ENCODE measurements at places on chromosomes 1 and 21. TPM values are rescaled to one million over a fixed set of nuclear protein-coding genes. Genes with fewer than 3 reads are reported as not detected.

- DNase-seq: no peak
Observed at GRCh38 chr1:184395370-184395769, 8.5 kb downstream of the C1orf21 start.

GRCh38 chr1:18814425-18814824, 45.0 kb downstream of the TAS1R2 start:
- DNase-seq: peak; percentile 53

DNA sequence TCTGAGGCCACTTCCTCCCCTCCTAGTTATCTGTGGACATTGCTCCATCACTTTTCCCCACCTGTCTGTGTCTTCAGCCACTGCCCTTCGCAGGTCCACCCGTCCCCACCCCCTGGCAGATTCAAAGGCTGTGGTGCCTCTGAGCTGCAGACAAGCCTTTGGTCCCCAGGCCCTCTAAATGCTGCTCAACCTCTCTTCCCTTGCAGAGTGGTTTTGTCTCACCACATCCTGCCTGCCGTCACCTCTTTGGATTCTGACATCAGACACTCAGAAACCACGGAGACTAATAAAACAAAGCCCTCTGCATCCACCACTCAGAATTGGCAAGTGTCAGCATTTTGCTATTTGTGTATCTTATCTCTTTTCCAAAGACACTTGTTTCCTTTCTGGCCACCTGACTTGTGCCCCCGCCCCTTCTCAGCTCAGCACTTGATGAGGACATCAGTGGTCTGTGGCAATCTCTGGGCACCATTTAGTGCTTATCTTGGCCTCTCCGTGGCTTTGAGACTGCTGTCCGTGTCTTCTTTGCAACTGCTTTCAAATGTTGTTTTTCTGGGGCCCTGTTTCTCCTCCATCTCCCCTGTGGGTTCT, 7.7 kb downstream of the CNIH3 start:
- DNase-seq: peak; percentile 39

GRCh38 chr21:27622631-27623030, 655.7 kb upstream of the ADAMTS5 start:
- DNase-seq: no peak

ID3 gene
- total RNA-seq: 1,101 TPM

DNA sequence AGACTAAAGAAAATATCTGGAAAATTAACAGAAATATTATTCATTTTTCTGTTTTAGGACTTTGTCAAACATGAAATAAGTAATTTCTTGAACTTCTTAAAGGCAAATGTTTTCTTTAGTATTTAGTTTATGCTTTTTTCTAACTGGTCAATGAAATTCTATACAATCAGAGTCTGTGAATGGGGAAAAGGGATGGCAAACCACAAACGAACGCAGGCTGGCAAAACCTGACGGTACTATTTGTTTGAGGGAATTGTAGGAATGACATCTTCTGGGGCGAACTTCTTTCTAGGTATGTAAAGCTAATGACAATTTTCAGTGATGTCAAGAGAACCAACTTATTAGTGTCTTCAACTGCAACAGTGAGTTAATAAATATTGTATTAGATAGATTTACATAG, 156.0 kb downstream of the SIPA1L2 start:
- DNase-seq: no peak

PROK1 gene
- total RNA-seq: not detected

DNA sequence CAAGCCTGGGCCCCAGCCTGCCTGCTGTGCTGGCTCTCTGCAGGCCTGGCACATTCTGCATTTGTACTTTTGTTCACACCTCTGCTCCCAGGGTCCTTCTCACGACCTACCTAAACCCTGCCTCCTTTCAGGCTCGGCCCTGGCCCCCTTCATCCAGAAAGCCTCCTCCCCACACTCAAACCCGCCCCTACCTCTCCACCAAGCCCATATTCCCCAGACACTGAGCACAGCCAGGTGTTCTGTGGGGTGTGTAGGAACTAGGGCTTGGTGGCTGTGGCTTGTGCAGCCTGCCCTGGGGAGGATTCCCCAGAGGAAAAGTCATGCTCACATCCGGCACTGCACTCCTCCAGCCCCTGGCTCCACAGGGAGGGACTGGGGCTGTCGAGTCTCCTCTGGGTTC, 8.2 kb upstream of the MIXL1 start:
- no peak for DNase-seq

SMIM1 gene
- not detected for total RNA-seq

DNA sequence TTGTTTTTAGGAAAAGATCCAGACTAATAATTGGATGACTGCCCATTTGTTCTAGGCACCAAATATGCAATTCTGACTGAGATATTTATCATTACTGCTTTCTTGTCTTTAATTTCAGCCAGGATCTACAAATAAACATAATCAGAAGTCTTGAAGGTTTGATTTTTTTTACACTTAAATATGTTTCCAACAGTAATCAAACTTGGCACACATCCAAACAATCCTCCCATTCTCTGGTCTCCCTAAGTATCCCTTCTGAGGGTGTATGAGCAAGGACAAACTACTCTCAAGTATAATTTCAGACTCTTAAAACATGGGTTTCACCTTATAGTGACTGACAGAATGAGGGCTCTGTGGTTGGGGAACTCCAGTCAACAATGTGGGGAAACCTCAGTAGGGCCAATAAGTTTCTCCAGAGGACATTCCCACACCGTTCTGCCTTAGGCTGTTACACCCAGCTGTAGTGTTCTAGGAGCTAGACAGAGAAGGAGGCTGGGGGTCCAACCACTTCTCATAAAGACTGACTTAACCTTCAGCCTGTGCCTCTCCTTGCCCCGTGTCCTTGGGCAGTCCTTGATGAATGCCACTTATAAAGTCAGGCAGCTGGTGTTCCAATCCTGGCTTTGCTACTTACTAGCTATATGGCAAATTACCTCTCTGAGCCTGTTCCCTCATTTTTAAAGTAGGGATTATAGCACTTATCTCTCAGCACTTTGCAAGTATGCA, 1.5 kb upstream of the PALMD start:
- DNase-seq: peak; percentile 19

GRCh38 chr1:38477811-38478210, 381.8 kb downstream of the RRAGC start:
- DNase-seq: no peak

GJA8 gene
- total RNA-seq: not detected

- DNase-seq: no peak
Observed at GRCh38 chr1:198780376-198780775, 141.5 kb downstream of the PTPRC start.

PKLR gene
- total RNA-seq: not detected

GPR25 gene
- total RNA-seq: not detected

DNA sequence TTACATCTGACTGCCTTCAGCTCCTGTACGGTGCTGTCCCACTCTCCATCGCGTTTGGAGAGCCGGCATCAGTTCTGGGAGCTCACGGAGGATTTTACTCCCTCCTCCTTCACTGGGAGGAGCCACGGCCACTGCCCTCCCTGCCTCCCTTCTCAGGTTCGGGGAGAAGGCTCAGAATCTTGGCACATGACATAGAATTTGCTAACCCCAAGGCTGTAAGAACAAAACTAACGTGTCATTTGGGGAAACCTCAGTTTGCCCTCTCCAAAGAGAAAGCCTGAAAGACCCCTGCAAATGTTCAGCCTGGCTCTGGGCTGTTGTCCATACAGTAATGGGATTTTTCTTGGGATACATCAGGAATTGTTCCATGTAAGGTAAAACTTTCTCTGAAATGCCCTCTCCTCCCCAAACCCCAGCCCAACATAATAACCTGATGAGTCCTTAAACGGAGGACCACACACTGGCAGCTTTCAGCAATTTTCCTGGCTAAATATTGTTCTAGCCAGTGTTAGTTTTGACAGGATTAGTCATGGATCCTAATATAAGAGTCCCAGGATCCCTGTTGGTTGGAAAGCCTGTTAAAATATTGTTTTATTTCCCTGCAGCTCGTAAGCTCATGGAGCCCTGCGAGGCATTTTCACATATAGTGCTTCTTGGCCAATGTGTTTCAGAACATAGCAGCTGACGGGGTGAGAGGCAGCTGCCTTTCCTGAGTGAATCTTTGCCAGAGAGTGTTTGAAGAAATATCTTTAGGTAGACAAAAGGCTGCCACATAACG, 98.8 kb downstream of the RHOU start:
- DNase-seq: no peak

DNA sequence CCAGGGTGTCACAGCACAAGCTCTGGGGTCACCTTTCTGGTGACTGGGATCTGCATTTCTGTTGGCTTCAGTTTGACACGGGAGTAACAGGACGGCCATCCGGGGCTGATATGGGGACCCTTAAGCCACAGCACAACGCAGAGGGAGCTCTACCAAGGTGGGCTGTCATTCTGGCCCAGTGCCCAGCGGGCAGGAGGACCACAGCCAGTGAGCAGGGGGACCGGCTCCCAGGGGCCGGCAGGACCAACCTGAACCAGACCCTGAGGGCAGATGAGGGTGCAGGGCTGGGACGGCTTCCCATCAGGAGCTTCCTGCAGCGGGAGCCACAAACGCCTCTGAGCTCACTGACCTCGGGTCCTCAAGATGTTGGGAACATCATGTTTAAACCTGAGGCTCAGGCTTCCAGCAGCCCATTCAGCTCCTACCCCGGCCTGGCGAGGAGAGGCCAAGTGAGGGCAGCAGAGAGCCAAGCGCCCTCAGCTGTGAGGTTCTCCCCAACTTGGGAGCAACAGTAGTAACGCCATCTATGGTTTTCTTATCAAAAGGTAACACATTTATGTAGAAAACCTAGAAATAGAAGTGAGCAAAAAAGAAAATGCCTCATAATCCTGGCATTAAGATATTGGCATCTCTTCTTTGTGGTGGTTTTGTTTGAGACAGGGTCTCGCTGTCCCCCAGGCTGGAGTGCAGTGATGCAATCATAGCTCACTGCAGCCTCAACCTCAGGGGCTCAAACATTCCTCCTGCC, 26.8 kb downstream of the TMEM201 start:
- peak; percentile 43 for DNase-seq

PAPPA2 gene
- total RNA-seq: 0.43 TPM

C1QTNF12 gene
- total RNA-seq: 21.3 TPM

- no peak for DNase-seq
Observed at GRCh38 chr1:41646186-41646585, 161.7 kb upstream of the EDN2 start.

DNA sequence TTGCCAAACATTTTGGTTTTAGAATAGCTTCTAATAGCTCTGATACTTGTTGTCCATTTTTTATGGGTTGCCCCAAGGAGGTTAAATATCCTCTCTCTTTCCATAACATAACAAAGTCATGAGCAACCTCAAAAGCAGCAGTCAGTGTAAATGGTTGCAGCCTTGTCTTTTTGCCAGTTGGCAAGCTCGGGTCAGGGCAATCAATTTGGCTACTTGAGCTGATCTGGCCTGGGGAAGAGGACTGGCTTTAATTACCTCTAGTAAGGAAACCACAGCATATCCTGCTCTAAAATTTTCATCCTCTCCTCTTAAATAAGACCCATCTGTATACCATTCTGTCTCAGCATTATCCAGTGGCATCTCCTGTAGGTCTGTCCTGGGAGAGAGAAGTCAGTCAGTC, 21.2 kb upstream of the FMO4 start:
- DNase-seq: no peak

C1QB gene
- 223 TPM for total RNA-seq

DNA sequence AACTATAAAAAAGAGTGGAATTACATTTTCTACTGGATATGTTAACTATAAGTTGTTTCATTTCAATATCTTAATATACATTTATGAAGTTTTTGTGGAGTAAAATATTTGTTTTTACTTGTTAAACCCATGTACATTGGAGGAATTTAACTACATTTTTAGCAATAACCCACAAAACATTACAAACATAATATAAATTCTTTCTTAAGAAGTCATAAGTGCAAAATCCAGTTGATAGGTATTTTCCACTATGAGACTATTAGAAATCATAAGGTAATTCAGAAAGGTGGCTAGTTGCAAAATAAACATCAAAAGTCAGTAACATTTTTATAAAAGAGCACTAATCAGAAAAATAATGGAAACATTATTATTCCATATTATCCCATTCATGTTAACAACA, 73.9 kb upstream of the RRP15 start:
- no peak for DNase-seq

- no peak for DNase-seq
Observed at GRCh38 chr1:110059133-110059863, 11.2 kb downstream of the ALX3 start.

- DNase-seq: no peak
Observed at GRCh38 chr1:116154536-116154935, 43.3 kb downstream of the MAB21L3 start.

LIX1L gene
- 9.7 TPM for total RNA-seq

DNA sequence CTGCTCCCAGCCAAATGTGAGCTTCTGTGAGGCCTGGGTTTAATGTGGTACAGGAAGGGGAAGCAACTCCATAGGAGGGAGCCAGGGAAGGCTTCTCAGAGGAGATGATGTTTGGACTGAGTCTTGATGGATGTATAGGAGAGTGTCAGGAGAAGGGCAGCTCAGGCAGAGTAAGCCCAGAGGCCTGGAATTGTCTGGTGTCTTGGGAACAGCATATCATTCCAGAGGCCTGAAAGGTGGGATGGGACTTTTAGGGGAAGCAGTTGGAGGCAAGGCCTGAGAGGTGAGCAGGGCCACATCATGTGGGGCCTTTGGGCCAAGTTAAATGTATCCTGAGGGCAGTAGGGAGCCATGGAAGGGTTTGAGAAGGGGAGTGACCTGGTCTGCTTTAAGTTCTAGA, 148.6 kb upstream of the WNT4 start:
- DNase-seq: peak; percentile 8

DNA sequence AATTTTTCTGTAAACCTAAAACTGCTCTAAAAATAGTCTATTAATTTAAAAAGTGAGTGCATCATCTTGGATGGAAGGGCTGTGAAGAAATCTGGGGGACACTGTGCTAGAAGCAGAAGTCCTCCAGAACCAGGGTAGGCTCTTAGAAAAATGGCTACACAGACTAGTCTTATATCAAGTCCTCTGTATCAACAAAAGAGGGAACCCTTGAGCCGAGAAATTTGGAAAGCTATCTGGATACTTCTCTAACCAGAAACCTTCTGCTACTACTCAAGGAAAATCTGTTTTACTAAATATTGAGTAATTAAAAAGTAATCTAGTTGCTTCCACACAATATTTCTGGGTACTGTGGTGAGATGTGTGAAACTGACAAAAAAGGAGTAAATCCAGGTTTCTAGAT, 92.1 kb downstream of the WDR3 start:
- no peak for DNase-seq

DNA sequence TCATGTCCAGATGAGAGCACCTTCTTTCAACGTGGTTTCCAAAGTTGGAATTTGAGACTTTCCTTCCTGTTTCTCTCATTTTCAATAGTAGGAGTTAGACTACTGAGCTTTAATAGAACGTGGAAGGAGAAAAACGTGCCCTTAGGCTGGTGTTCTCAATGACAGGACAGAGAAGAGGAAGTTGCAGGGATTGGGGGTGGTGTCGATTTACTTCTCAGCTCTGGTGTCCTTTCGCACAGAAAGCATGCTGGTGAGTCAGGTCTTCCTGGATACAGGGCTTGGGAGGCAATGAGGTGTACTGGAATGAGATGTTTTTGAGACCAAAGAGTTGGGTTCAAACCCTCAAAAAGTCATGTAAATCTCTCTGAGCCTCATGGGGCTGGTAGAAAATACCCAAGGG, 67.1 kb downstream of the HIVEP3 start:
- DNase-seq: no peak

GRCh38 chr1:5532811-5533210, 459.4 kb downstream of the NPHP4 start:
- DNase-seq: no peak

RNU1-2 gene
- under 0.01 TPM for total RNA-seq

KRTAP7-1 gene
- total RNA-seq: not detected

KCNQ4 gene
- total RNA-seq: 7.6 TPM

- no peak for DNase-seq
Observed at GRCh38 chr1:158104891-158105290, 75.8 kb upstream of the CD1D start.

Measured in stomach (tissue), 19 donors.